ENCODE measurements at places on chromosomes 13 and 19. TPM values are rescaled to one million over a fixed set of nuclear protein-coding genes. Genes with fewer than 3 reads are reported as not detected.

GRCh38 chr13:19382111-19382510 is 179.2 kb downstream of the TPTE2 start:
- no peak for DNase-seq

DNA sequence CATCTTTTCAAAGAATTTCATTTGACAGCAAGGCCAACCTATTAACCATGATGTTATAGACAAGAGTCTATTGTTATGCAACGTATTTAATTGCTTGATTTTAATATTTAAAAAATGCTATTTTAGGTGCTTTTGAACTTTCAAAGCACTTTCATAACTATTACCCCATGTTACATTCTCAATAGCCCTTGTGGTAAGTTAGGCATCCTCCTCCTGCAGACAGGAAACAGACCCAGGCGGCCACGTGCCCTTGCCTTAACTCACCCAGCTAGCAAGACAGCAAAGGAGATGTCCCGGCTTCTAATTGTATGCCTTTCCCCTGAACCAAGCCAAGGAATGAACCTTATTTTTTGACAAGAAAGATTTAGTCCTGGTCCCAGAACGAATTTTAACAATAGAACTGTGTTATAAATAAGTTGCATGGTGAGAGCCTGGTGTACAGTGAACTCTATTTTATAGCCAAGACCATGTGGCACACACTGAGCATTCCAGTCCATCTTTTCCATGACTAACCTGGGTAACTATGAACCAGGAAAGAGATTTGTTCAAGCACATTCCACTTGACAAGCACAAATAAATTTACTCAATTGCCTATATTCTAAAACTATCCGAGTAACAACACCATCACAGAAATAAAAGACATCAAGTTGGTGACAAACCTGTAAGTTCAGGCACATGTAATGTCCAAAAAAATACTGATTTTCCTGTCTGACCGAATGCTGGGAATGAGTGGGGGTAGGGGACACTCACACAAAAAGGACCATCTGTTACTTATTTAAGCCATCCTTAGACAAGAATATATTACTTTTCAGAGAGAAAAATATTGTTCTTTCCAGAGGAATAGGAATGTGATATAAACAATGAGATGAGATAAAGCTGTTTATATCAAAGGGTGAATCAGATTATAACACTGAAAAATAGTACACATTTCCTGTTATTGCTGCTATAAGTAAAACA is 163.0 kb downstream of the EFNB2 start:
- no peak for DNase-seq

- DNase-seq, result no peak
These were observed 277.6 kb downstream of the SLITRK6 start for GRCh38 chr13:85521657-85522056.

DNA sequence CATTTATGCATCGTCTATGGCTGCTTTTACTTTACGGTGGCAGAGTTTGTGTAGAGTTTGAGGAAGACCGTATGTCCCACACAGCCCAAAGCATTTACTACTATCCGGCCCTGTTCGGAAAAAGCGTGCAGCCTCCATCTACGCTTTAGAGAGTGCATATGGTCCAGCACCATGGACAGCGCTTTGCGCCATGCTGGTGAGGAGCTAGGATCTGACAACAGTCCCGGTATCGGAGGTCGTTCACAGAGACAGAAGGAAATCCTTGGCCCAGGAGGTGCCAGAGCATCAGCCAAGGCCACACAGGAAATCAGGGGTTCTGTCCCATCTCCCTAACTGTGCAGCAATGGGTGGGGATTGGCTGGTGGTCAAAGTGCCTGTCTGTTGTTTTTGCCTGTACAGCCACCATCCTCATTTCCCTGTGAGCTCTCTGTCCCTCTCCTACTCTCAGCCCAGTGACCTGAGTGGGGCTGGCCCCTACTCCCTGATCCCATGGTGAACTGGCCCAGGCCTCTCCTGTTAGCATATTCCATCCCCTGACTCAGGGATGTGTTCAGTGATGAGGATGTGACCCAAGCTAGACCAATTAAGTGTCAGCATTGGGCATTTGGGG is 16.2 kb upstream of the PRODH2 start:
- peak; percentile 76 for DNase-seq

CEACAM4 gene
- not detected for total RNA-seq

GRCh38 chr13:110593430-110594130 is 21.8 kb upstream of the NAXD start:
- peak; percentile 44 for DNase-seq

GRCh38 chr19:34979819-34980640 is 16.0 kb upstream of the ZNF792 start:
- DNase-seq, result no peak

- DNase-seq, result peak; percentile 86
These were observed at the start of gene TPGS1 for GRCh38 chr19:507286-508203. Gene TPGS1, plus strand, starts transcription at chr19:507497. Its CDS starts 10 bp downstream, at chr19:507507.

GRCh38 chr13:68481130-68481529 is 1251.0 kb upstream of the PCDH9 start:
- no peak for DNase-seq

NCCRP1 gene
- 0.11 TPM for total RNA-seq

DNA sequence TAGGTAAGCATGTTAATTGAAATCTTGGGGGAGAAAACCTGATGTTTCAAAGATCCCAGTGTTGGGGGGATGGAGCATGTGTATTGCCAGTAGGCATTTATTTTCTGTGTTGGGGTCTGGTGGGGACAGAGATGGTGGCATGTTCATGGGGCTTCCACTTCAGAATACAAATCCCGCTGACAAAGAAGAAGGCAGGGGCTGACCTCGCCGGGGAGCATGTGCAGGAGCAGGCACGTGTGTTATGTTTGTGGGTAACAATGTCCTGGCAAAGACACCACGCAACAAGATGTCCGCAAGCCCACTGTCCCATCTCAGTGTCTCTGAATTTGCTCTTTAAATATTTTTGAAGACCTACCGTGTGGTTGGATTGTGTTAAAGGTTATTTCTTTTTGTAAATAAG is 164.5 kb downstream of the TEX29 start:
- no peak for DNase-seq

DNA sequence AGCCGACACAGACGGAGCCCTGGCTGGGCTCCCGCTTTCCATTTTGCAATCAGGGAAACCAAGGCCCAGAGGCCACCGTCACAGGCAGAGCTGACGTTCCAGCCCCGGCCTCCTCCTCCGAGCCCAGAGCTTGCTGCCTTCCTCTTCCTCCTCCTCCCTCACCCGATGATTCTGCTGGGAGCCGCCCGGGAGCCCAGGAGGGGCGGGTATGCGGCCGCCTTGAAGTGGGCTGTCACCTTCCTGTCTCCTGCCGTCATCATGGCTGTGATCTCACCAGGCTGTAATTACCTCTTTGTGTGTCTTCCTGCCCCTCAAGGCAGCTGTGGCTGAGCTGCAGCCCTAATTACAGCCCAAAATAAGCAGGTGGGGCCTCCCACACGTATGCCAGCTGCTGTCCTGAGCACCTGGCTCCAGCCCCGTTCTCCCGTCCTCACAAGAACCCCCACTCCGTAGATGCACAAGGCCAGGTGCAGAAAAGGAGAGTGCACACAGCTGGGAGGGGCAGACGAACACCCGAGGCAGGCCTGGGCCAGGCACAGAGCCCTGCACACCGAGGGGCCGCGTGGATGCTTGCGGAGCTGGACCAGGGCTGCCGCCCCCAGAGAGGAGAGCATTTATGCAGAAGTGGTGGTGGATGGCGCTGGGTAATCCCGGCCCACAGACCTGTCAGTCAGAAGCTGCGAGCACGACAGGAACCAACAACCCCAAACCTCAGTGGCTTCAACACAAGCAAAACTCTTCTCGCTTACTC is 4.0 kb downstream of the TPGS1 start:
- DNase-seq, result no peak

DNA sequence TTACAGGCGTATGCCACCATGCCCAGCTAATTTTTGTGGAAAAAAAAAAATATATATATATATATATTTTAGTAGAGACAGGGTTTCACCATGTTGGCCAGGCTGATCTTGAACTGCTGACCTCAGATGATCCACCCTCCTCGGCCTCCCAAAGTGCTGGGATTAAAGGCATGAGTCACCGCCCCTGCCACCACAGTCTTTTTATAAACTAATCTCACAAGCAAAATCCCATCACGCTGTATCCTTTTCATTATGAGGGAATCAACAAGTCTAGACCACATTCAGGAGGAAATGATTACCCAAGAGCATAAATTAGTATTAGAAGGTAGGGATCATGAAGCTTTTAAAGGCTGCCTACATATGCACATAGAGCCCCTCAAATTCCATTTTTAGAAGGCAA is 210.6 kb upstream of the NBEA start:
- no peak for DNase-seq

- DNase-seq, result no peak
These were observed 2.0 kb upstream of the TNFSF14 start for GRCh38 chr19:6671960-6672359.

IGFL3 gene
- not detected for total RNA-seq

- DNase-seq, result no peak
These were observed 5.2 kb downstream of the PPP1R14A start for GRCh38 chr19:38250821-38251563.

EVI5L gene
- total RNA-seq, result 1.8 TPM

DNA sequence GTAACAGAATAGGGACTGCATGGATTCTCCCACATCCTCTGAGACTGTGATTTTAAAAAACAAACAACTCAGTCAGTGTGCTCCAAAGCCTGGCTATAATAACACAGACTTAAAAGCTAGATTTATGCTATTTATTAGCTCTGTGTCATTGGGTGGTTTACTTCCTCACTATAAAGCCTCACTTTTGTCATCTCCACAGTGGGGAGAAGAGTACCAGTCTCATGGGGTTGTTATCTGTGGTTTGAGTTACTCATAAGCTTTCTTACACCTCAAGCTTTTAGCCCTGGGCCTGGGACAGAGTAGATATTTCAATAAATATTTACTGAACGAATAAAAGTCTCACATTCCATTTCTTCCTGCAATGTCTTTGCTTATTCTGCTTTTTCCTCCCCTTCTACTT is 5.3 kb downstream of the RNASEH2B start:
- no peak for DNase-seq

R3HDM4 gene
- 133 TPM for total RNA-seq

DNA sequence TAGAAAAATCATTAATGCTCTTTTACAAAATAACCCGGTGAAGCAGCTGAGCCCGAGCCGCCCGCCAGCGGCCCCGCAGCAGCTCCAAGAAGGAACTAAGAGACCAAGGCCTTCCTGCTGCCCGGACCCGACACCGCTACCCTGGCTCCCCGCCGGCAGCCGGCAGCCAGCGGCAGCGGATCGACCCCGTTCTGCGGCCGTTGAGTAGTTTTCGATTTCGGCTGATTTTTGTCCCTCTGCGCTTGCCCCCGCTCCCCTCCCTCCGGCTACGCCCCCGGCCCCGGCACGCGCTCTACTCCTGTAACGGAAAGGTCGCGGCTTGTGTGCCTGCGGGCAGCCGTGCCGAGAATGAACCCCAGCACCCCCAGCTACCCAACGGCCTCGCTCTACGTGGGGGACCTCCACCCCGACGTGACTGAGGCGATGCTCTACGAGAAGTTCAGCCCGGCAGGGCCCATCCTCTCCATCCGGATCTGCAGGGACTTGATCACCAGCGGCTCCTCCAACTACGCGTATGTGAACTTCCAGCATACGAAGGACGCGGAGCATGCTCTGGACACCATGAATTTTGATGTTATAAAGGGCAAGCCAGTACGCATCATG is at the start of gene PABPC3:
PABPC3 (plus strand) TSS at position 286 of the 603 bp plus-strand sequence; CDS start at position 349, 63 bp downstream.
- no peak for DNase-seq

ZNF8 gene
- total RNA-seq, result 7.7 TPM

- peak; percentile 88 for DNase-seq
These were observed 8.7 kb upstream of the INSL3 start for GRCh38 chr19:17829855-17830566.

Measured in K562 (cell line).